ENCODE measurements at places on chromosomes 4 and X.

- H3K27ac ChIP-seq: no peak overlapping the region
- no peak overlapping the region for H3K4me3 ChIP-seq
- H3K27me3 ChIP-seq: no peaks in the 10 kb centered on the region
Observed at GRCh38 chrX:103879339-103879738, 47.3 kb upstream of the RAB9B start.

DNA sequence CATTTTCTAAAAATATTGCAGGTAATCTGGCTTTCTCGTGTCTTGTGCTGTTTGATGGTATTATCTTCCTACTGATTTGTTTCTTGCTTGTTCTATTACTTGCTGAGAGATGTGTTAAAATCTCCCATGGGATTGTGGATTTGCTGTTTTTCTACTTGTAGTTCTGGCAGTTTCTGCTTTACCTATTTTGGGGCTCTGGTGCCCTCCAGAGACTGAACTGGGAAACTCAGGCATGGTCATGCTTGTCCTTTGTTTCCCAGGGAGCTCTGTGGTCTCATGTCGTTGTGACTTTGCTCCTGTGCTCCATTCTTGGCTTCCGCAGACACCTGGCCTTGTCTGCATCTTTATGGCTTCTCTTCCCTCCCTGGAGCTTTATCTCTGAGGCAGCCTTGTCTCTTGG lies 39.5 kb downstream of the NSD2 start:
- DNase-seq: no peak
- peaks cover 14% of the 10 kb centered on the region for H3K4me1 ChIP-seq
- peak overlapping the region; percentile 24 for H3K27ac ChIP-seq
- H3K4me3 ChIP-seq: no peak overlapping the region
- no peaks in the 10 kb centered on the region for H3K27me3 ChIP-seq

DNA sequence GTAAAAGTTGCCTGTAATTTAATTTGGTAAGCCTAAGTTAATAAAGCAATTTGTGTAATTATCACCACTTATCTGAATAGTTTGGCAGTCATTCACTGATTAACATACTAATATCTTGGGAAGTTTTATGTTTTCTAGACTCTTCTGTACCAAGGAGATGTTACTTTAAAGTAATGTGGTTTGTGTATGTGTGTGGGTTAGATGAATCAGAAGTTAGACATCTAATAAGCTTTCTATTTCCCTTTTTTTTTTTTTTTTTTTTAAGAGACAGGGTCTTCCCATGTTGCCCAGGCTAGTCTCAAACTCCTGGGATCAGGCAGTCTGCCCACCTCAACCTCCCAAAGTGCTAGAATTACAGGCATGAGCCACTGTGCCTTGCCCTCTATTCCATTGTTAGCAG lies 5.3 kb downstream of the SLAIN2 start:
- no peaks in the 10 kb centered on the region for H3K27me3 ChIP-seq
- DNase-seq: no peak
- no peak overlapping the region for H3K27ac ChIP-seq
- peaks cover 74% of the 10 kb centered on the region for H3K4me1 ChIP-seq
- peaks cover 6% of the 10 kb centered on the region for H3K36me3 ChIP-seq

DNA sequence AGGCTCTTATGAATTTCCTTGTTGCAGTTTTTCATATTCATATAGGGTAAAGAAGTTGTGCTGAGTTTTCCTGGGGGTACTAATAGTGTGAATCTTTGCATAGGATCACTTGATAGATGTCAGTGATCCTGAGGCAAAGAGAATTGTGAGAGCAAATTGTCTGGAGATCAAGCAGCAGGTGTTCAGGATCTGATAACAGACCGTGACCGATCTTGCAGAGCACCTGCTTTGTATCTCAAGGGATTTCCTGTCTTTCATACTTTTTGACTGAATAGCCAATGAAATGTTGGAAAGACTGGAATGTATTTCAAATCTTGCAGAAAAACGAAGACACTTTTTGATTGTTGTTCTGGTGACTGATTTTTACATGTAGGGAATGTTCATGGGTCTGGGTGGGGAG lies 914.5 kb downstream of the STIM2 start:
- H3K27me3 ChIP-seq: no peaks in the 10 kb centered on the region
- peaks cover 4% of the 10 kb centered on the region for H3K36me3 ChIP-seq
- H3K4me1 ChIP-seq: no peaks in the 10 kb centered on the region
- no peak for DNase-seq

- H3K4me1 ChIP-seq: no peaks in the 10 kb centered on the region
- H3K36me3 ChIP-seq: no peaks in the 10 kb centered on the region
- no peak overlapping the region for H3K27ac ChIP-seq
- no peak overlapping the region for H3K4me3 ChIP-seq
- DNase-seq: no peak
- H3K27me3 ChIP-seq: no peaks in the 10 kb centered on the region
Observed at GRCh38 chr4:73810191-73810590, 26.3 kb upstream of the CXCL6 start.

- no peak for DNase-seq
- H3K4me3 ChIP-seq: no peak overlapping the region
- no peak overlapping the region for H3K27ac ChIP-seq
- H3K36me3 ChIP-seq: no peaks in the 10 kb centered on the region
Observed at GRCh38 chr4:83358410-83358809, 23.8 kb upstream of the HPSE start.

DNA sequence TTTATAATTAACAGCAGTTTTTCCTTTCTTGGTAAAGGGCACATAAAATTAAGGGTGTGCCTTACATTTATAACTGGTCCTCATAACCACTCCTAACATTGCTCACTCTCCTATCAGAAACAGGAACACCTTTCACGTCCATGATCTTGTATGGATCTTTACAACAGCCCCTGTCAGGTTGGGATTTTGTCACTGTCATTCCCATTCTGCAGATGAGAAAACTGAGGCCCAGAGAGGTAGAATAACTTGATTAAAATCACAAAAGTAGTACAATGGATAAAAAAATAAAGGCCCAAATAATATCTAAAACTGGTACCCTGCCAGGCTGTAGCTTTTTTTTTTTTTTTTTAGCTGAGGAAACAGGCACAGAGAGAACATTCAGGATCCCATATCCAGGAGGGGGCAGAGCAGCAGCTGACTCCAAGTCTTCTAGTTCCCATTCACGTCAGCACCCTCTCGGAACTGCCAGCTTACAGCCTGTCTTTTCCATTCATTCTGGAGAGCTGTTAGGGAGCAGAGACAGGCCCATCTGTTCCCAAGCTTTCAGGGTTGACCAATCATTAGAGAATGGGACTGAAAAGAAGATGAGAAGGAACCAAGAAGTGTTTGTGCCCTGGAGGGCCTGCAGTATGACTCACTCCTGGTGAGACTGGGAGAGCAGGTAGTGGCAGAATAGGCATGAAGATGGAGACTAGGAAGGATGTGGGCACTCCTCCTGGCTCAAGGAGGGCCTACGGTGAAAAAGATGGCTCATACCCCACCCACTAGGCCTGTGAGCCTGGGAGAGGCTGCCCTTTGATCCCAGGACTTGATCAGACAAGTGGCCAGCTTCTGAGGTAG lies 7.3 kb downstream of the SUV39H1 start:
- H3K27me3 ChIP-seq: no peaks in the 10 kb centered on the region
- peaks cover 43% of the 10 kb centered on the region for H3K36me3 ChIP-seq
- DNase-seq: no peak
- H3K4me3 ChIP-seq: no peak overlapping the region
